ENCODE measurements at places on chromosomes 12 and 14.

DNA sequence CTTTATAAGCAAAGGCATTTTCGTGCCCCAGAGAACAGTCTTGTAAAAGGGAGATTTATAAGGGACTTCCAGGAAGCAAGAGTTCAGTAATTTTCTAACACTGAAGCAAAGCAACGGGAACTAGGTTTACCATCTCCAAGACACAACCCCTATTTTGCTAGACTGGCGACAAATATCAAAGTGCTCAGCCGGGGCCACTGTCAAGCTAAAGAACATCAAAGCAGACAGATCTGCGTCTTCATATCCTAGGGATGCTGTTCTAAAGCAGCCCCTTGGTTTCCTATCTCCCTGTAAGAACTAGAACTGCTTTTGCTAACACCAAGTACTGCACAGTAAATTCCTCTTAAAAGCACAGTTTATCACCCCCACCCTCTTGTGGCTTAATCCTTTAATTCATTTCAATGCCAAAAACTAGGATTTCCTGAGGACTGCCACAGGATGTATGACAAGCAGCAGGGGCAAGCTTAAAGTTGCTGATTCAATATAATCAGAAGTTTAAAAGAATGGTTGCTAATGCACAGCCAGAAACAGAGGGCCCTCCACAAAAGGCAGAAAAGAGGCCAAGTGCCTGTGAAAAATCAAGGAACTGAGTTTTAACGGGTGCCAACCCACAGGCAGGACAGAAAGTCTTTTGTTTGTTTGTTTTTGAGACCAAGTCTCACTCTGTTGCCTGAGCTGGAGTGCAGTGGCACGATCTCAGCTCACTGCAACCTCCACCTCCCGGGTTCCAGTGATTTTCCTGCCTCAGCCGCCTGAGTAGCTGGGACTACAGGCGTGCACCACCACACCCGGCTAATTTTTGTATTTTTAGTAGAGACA lies 44.0 kb upstream of the ISM2 start:
- DNase-seq = no peak

DNA sequence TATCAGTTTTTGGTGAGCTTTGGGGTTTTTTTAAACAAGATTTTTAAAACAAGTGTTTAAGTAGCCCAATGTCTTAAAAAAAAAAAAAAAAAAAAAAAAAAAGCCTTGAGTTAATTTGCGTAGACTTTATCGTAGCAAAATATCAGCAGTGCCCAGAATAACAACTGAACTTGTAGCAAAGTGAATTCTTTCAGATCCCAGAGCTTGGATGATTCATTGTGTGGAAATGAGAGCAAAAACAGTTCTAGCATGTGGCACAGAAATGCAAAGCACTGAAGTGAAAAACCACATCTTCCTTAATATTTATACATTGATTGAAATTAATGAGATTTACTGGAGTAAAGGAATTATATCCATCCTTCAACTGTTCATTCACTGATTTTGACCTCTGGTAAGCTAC lies 258.1 kb downstream of the EGLN3 start:
- DNase-seq = no peak

DNA sequence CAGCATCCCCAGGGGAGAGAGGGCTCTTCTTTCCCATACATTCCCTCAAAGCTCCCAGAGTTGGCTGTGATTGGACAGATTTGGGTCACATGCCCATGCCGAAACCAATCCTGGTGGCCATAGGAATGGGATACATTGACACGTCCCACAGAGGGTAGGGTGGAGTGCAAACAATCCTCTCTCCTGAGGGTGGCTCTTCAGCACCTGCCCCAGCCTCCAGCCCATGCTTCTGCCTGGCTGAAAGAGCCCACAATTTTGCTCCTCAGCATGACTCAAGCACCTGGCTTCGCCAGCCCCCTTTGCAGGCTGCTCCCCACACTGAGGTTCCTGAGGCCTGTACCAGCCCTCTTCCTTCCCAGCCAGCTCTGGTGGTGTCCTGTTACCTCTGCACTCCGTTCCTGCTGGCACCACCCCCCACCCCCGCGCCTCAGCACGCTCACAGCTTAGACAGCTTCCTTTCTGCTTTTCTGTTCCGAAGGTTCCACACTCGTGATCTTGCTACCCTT lies 71.7 kb downstream of the CCDC92 start:
- no peak for DNase-seq

GRCh38 chr14:26730929-26731618 lies 133.2 kb upstream of the NOVA1 start:
- no peak for DNase-seq

GRCh38 chr14:86015941-86016340 lies 486.0 kb downstream of the FLRT2 start:
- no peak for DNase-seq

- DNase-seq = no peak
These were observed 182.7 kb downstream of the MYRFL start for GRCh38 chr12:70007687-70008086.

DNA sequence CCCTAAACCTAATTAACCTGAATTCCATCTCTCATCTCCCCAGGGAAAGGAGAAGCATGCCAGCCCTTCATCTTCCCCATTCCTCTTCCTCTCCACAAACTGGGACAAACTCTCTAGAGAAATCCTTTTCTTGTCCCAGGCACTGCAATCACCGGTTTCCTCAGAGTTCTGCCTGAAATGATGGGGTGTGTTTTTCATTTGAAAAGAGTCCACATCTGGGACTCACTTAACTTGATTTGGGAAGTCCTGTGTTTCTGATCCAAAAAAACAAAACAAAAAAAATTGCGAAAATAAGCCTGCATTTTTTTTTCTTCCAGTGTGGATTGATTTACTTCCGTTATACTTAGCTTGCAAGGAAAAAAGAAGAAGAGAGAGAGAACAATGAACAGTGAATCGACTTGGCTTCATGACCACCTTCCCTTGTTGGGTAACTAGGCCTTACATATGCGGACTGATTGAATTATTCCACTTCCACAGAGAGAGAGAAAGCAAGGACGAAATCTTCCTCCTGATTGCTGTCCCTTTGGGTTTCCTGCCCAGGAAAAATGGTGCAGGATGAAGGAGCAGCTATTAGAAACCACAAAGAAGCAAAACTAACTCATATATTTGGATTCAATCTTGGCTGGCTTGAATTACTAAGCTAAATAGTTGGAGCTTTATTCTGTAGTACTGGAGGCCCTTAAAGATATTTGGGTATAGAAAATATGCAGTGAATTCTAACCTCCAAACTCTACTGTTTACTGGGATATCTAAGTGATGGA lies 506.2 kb upstream of the TBX3 start:
- no peak for DNase-seq

GRCh38 chr14:88559852-88560251 lies 3.0 kb upstream of the ZC3H14 start:
- no peak for DNase-seq

DNA sequence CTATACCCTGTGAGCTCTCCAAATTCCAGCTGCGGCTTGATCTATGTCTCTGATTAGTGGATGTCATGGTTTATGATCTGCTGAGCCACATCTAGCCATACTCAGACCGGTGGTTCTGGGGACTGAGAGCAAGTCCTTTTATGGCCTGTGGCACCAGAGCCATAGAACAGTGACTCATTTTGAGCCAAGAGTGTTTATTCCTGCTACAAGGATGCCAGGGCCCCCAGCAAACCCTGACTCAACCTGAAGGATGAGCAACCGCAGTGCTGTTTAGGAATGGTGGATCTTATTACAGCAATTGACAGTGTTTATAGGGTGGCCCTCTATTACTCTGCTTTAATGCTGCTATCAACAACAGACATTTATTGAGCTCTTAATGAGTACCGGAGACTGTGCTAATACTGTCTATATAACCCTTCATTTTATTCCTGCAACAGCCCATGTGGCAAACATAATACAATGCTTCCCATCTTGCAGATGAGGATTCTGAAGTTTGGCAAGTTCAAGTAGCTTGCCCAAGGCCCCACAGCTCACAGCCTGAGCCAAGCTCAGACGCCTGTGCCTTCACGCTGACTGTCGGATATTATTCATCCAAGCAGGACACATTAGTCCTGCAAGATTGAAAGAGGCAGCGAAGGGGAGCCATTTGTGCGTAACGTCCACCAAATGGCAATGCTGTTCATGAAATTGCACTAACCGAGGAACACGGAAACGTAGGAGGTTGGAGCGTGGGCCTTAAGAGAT lies 273.6 kb upstream of the PWP1 start:
- no peak for DNase-seq

GRCh38 chr12:9367828-9368227 lies 159.6 kb upstream of the PZP start:
- no peak for DNase-seq

DNA sequence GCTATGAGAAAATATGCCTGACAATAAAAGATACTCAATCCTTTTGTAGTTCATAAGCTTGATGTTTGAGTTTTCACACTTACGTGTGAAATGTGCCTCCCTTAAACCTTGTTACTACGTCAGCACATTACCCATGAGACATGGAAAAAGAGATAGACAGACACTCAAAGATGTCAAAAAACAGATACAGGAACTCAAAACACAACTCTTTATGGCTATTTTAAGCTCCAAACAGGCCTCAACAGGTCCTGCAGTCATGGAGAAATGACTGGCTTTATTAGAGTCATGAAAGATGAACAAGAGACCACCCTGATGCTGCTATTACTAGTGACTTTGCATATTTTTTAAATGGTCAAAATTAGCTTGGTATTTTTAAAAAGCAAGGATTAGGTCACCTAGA lies 184.5 kb downstream of the MON2 start:
- DNase-seq = no peak

DNA sequence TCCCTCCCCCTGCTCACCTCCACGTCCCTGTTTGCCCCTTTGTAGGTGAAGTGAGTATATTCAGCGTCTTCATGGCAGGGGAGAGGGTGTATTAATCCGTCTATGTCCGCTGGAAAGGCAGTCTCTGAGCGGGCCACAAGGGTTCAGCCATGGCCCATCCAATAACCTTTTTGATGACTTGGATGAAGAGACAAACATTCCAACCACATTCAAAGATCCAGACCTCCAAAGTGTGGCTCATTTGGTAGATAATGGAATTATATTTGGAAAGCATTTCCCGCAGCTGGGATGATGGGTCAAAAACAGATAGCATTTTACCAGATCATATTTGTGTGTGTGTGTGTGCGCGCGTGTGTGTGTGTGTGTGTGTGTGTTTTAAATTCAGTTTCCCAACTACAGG lies 345.9 kb downstream of the DPF3 start:
- no peak for DNase-seq
